ENCODE measurements at places on chromosomes 5 and 9. TPM values are rescaled to one million over a fixed set of nuclear protein-coding genes. Genes with fewer than 3 reads are reported as not detected.

DNA sequence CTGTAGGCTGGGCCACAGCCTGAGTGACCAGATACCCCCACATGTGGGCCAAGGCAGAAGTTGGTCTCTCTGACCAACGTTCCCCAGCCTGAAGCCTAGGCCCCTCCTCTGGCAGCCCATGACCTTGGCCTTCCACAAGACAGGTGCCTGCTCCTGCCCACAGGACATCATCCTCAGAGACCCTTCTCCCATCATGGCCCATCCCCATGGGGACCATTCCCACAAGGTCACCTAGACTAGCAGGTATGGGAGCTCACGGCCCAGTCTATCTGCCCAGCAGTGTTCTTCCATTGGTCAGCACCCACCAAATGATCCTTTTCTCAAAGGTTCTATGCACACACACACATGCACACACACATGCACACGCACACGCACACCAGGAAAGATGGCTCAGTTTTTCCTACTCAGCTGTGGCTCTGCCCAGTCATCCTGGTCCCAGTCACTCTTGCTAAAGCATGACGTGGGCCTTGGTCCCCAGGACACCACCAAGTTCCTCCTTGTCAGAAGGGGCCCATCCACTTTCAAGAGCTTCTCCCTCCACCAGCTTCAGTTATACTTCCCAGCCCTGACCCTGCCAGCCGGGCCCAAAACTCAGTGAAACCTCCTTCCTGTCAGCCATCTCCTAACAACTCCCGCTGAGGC lies 65.4 kb downstream of the PAX5 start:
- no peak for DNase-seq

- DNase-seq, result no peak
Observed at GRCh38 chr9:72292256-72292682, 72.7 kb downstream of the ZFAND5 start.

- no peak for DNase-seq
Observed at GRCh38 chr5:33308586-33308985, 132.2 kb upstream of the TARS1 start.

GRCh38 chr5:54013556-54014194 lies 296.7 kb downstream of the ARL15 start:
- DNase-seq, result no peak

GRCh38 chr5:33774341-33774740 lies 117.4 kb downstream of the ADAMTS12 start:
- no peak for DNase-seq

DNA sequence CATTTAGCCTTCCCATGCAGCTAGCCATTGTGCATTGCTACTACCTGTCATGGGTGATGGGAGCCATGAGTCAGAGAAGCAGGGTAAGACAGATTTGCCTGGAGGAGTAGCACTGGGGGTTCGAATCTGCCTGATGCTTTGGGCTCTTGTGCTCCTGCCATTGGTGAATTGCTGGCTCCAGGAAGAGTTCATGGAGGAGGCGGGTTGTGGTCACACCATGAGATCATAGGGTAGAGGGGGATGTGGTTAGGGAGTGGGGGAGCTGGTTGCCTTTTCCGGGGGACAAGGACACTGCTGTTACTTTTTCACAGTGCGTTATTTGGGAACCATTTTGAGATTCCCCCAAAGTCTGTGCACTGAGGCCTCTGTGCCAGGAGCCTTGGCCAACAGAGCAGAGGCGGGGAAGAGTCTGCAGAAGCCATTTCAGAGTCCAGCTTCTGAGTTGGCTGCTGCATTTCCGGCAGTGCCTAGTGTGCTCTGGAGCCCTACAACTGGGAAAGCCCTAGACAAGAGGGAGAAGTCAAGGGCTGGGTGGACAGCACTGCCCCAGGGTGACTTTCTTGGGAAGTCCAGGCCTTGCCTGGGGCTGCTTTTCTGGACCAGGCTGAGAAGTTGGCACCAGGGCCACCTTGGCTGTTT lies 6.2 kb downstream of the ANGPTL2 start:
- DNase-seq, result no peak

DNA sequence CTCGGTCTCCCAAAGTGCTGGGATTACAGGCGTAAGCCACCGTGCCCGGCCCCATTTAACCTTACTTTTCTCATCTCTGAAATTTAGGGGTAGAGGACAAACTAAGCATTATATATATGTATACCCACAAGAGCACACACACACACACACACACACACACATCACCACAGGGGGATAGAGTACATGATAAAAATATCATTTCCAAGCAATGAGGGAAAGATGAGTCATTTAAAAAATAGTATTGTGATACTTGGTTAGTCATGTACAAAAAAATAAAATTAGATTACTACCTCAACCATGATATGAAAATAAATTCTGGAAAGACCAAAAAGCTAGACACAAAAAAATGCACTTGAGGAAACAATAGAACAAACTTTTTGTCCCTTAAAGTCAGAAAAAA lies 67.2 kb downstream of the CDH18 start:
- DNase-seq, result no peak

Gene CTSV
- not detected for total RNA-seq

Gene GCNT1
- total RNA-seq, result 6.2 TPM

Gene PAPPA
- not detected for total RNA-seq

DNA sequence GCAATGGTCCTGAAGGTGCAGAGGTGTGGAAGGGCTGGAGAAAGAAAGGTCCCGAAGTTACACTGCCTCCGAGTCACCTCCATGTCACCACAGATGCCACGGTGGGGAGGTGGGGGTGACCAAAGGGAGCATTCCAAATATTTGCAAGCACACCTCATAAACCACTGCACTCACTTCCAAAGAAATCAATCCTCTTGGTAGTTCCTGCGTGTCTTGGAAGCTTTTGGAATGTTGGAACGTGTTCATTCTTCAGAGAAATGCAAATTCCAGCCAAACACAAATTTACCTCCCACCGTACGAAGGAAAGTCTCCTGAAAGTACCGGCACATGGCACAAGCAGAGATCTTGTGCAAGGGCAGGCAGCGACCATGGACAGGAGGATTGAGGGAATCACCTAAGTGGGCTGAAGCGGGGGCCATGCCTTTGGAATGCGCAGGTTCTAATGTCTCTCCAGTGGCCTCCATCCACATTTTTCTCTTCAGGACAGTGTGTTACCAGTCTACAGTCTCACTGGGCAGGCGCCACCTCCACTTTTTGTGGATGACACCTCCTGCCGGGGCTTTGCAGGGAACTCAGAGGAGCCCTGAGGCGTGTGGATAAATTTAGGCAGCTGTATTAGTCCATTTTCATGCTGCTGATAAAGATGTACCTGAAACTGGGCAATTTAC lies 54.0 kb downstream of the NSUN2 start:
- DNase-seq, result no peak

Gene NR5A1
- total RNA-seq, result 0.19 TPM

DNA sequence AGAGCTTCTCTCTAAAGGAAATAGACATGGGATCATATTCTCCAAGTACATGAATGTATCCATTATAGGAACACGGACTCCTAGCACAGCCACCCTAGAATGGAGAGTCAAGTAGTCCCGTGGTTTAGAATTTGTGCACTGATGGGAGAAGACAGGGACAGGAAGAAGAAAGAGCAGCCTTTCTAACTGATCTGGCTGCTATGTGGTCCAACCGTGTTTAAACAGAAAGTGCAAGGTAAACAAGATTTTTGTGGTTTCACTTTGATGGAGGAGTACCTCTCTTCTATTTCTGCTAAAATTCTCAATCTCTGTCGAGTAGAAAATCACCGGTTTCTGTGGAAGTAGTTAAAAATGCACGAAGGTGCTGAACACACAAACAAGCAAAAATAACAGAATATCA lies 171.3 kb downstream of the ST8SIA4 start:
- DNase-seq, result no peak

DNA sequence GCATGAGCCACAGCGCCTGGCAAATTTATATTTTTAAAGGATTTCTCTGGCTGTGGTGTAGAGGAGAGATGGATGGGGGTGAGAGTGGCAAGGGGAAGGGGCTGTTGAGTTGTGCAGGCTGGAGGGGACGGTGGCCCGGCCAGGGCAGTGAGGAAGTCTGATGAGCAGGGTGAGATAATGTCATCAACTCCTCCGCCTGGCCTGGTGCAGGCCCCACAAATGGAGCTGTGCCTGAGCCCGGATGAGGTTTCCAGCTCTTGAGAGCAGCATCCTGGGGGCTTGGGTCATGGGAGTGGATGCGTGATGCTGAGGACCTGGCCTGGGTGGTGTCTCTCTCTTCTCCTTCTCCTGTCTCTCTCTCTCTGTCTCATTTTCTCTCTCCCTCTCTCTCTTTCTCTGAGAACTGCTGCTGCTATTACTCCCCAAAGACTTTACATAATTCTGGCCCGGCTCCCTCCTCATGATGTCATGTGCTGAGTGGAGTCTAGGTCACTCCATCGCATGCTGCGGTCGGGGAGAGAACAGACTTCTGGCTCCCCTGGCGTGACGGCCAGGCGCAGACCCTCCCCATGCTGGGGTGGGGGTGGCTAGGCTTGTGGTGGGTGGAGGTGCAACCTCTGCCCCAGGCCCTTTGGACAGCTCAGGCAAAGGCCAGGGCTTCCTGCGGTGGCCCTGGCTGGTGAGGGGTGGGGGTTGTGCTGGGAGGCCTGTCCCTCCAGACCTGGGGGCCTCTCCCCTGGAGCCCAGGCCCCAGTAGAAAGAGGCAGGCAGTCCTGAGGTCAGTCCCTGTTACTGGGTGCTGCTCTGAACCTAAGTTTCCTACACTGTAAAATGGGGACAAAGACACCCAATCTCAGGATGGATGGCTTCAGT lies 26.4 kb downstream of the FGF18 start:
- no peak for DNase-seq

GRCh38 chr5:172336676-172337285 lies 53.2 kb upstream of the UBTD2 start:
- no peak for DNase-seq

DNA sequence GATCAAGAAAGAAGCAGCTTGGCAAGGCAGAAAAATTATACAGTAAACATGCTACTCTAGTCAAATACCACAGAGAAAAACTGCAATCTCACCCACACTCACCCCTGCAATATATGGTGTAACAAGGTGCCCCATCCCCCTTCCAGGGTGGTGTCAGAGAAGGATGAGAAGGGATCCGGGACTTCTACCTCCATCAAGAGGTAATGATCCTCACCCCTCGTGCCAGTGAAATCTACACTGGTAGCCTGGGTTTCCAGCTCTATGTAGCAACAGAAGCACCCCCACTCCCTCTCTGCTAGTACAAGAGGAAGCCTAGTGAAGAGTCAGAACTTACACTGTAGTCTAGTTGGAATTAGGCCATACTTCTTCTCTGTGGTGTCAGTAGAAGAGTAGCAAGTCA lies 18.9 kb downstream of the SLCO4C1 start:
- no peak for DNase-seq

Gene GRM6
- not detected for total RNA-seq

Gene LIFR
- 0.12 TPM for total RNA-seq

Gene HK3
- 0.44 TPM for total RNA-seq

Gene MEIKIN
- total RNA-seq, result 0.93 TPM

DNA sequence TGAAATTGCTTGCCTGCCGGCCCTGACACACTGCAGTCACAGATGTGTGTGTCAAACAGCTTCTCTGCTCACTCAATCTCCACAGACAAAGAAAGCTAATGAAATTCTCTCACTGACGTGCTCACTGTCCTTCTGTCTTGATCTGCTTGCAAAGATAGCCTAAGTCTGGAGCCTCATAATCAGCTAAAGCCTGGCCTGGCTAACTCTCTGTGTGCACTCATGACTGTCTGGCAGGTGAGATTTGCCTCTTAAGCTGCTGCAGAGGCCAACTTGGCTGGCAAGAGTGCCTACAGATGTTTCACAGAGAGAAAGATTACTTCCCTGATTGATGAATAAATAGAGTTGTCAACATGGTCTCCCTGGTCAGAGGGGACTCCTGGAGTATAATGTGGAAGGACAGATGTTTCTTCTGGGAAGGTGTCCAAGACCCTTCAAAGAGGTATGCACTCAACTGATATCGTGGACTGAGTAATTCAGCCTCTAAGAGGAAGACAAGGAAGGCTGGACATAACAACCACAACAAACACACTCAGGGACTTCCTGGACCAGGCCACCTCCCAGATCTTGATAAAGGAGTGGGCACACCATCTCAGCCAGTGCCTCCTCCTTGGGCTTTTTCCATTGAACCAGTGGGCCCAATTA lies 362.0 kb downstream of the SPOCK1 start:
- no peak for DNase-seq

DNA sequence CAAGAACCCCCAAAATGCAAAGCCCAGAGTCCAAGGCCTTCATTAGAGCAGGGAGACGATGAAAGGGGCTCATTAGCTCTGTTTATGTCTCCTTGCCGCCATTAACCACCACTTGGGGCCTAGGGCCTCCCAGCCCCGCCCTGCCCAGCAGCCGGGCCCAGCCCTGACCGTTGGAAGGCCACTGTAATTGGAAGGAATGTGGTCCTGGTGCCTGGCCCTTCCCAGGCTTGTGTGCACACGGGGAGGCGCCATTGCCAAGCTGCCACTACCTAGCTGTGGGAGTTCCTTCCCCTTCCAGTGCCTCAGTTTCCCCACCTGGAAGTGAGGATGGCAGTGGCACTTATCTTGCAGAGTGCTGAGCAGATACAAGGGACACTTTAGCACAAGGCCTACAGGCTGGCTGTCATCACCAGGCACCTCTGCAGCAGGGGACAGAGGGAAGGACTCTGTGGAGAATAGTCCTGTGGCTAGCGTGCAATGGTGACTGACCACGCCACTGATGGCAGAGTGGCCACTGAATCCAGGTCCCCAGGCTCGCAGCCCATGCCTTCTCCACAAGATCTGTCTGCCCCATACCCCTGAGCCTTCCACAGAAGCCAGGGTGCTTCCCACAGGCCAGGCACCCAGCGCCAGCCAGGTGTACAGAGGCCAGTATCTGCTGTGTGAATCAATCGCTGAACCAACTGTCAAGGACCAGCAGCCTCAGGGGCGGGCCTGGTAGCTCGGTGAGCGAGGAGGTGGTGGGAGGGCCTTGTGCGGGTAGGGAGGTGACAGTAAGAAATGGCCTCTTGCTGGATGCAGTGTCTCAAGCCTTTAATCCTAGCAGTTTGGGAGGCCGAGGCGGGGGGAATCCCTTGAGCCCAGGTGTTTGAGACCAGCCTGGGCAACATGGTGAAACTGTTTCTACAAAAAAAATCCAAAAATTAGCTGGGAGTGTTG lies 20.8 kb downstream of the GBGT1 start:
- no peak for DNase-seq

Gene CDKN2A
- 5.4 TPM for total RNA-seq

DNA sequence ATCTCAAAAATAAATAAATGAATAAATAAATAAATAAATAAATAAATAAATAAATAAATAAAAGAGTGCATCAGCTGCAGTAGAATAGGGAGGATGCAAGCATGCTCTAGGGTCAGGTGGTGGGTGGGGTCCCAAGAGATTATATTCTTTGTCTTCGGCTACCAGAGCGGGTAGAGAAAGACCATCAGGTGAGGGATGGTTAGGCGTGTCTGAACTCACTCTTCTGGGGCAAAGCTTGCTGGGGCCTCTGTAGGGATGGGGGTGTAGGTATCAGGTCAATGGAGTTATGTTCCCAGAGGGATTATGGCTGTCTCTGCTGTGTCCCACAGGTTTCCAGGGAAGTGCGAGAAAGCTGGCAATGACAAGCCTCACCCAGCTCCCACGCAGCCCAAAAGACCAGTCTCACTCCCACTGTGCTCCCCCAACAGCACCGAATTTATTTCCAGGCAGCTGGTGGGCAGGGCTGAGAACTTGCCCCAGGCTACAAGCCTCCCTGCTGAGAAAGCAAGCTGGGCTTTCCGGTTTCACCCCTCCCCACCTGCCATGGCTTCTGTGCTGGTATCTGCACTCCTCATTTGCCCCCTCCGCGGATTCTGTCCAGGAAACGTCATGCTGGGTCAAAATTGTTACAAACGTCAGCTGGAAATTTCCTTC lies 180.8 kb downstream of the LURAP1L start:
- no peak for DNase-seq

Measured in T-cell (primary cell).